ENCODE measurements at places on chromosomes 1 and 21. TPM values are rescaled to one million over a fixed set of nuclear protein-coding genes. Genes with fewer than 3 reads are reported as not detected.

Gene FCRL1
- not detected for total RNA-seq

Gene ERO1B
- 7.9 TPM for total RNA-seq

Gene OR2T29
- not detected for total RNA-seq

Gene VASH2
- total RNA-seq: 4.4 TPM

Gene SH2D2A
- 0.51 TPM for total RNA-seq

Gene CACNA1S
- total RNA-seq: not detected

Gene IBA57
- 5.1 TPM for total RNA-seq

Gene LCA5L
- 6.0 TPM for total RNA-seq

Gene TMCC2
- 4.8 TPM for total RNA-seq

Gene SLC41A1
- total RNA-seq: 25.1 TPM

Gene TRAF5
- total RNA-seq: 6.5 TPM

Gene FMO1
- not detected for total RNA-seq

Gene OR2L3
- total RNA-seq: not detected

Gene GPX7
- 12.7 TPM for total RNA-seq

Gene C1orf141
- not detected for total RNA-seq

- DNase-seq: no peak
Observed at GRCh38 chr1:206793620-206794019, 21.3 kb upstream of the IL10 start.

- no peak for DNase-seq
Observed at GRCh38 chr1:233620065-233620464, 6.2 kb downstream of the KCNK1 start.

GRCh38 chr21:45451091-45451740 lies 46.3 kb downstream of the COL18A1 start:
- no peak for DNase-seq

- DNase-seq: no peak
Observed at GRCh38 chr21:43717967-43718871, 710 bp upstream of the PDXK start.

GRCh38 chr1:172622541-172622940 lies 36.4 kb upstream of the FASLG start:
- no peak for DNase-seq

DNA sequence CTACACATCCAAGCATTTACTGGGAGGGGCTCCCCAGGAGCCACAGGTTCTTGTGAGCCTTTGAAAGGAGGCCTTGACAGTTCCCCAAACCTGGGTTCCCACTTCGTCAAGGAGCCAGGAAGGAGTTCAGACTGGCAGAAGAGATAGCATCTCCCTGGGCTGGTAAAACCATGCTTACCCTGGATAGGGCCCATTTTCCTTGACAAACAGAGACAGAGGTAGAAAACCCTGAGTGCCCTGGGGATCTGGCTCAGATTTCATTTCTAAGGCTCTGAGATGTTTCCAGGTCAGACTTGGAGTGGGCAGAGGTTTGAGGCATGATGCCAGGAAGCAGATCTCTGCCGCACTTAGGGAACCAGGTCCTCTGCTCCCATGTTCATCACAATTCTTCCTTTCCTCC lies 2.7 kb downstream of the ETNK2 start:
- DNase-seq: no peak

- DNase-seq: peak; percentile 84
Observed at GRCh38 chr1:224929335-224930237, at the start of gene DNAH14. DNAH14 (plus strand) TSS chr1:224929675; CDS start chr1:224952703, 23,028 bp downstream.

GRCh38 chr1:42962641-42963377 lies 4.1 kb upstream of the SLC2A1 start:
- peak; percentile 76 for DNase-seq

GRCh38 chr1:25765923-25766589 lies 33.9 kb upstream of the SELENON start:
- no peak for DNase-seq

GRCh38 chr1:246518456-246519205 lies 11.6 kb upstream of the SMYD3 start:
- no peak for DNase-seq

DNA sequence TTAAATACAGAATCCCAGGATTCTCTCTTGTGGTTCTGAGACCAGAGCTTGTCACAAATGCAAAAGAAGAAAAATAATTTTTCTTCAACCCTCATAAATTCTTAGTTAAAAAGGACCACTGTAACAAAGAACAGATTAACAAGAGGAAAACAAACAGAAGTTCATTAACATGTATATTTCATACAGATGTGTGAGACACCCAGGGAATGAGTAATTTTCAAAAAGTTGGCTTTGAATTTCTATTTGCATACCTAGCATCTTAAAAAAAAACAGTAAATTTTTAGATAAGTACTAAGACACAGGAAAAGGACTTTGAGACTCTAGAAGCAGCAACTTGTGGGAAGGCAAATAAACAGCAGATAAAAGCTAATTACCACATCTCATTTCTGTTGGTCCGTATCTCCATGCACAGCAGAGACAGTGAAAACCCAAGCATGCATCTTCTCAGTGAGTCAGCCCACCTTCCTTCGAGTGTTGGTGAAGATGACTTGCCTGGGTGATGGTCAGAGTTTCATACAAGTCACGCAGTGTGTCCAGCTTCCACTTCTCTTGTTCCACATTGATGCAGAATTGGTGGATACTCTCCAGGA lies 399.9 kb upstream of the ADAMTS5 start:
- no peak for DNase-seq

DNA sequence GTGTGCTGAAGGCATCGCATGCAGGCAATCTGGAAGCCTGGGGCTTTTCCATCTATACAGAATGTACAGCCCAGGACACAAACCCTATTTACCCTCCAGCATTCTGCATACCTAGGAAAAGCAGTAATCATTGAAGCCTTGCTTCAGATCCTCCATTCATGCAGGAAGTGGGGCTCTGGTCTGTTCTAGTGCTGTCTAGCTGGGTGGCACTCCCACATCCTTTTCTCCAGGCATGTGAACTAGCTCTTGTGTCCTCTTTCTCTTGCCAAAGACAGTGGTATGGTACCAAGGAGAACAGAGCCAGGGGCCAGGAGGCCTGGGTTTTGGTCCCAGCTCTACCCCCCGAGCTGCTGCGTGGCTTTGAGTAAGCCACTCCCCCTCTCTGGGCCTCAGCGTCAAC lies 21.7 kb downstream of the LRP8 start:
- DNase-seq: no peak

DNA sequence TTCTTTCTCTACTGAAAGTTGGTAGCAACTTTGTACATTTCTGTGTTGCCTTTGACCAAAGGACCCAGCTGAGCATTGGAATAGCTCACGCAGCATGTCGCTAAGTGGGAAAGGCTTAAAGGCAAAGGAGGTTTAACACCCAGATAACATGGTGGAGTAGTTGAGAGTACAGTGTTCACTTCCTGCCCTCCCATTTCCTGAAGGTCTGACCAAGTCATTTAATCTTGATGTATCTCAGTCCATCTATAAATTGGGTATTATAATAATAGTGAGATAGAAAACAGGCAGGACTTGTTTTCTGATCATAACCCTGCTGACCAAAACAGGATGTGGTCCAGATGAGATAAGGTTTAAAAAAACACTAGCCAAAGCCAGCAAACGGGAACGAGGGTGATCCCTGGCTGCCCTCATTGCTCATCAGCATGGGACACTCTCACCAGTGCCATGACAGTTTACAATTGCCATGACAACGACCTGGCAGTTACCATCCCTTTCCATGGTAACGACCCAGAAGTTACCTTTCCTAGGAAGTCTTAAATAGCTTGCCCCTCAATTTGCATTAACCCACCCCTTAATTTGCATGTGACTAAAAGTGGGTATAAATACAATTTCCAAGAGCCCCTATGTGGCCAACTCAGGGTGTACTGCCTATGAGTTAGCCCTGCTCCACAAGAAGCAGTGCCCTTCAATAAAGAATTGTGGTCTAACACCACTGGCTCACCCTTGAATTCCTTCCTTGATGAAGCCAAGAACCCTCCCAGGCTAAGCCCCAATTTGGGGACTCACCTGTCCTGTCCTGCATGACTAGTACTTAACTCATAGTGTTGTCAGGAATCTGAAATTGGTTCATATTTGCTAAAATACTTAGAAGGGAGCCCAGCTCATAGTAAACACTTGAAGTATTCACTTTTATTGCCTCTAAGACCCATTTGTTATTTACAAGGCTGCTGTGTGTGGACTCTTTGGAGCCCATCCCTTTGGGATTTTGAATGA lies 28.4 kb upstream of the FHAD1 start:
- DNase-seq: peak; percentile 67

DNA sequence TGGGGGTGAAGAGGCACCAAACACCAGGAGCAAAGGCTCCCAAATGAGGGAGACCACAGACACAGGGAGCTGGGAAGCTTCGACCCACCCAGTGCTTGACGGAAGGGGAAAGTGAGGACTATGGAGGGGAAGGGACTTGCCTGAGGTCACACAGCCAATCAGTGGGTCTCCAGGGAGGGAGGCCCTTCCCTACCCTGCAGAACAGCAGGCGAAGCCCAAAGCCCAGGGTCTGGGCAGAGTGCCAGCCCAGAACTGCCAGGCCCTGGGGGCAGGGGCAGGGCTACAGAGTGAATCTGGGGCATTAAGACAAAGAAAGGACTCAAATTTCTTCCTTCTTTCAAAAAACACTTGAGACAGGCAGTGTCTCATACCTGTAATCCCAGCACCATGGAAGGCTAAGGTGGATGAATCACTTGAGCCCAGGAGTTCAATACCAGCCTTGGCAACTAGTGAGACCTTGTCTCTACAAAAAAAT lies 45.5 kb upstream of the ECE1 start:
- DNase-seq: peak; percentile 82

GRCh38 chr1:222751255-222751654 lies 14.3 kb downstream of the FAM177B start:
- DNase-seq: no peak

DNA sequence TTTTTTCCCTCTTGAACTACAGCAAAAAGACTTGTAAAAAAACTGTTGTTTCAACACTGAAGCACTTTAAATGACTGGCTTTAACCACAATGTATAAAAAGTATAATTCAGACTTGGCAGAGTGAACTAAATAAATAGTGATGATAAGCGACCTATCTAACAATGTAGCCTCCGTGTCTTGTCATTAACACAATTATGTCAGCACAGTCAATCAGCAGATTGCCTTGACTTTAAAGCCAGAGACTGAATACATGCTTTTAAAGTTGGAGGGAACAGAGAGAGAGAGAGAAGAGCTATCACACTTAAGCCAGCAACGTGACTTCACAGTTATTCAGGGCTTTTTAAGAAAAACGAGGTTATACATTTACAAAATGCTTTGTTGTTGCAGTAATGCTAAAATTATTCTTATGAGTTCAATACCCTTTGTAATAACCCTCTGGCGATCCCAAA lies 378.1 kb downstream of the LMO4 start:
- no peak for DNase-seq

- no peak for DNase-seq
Observed at GRCh38 chr1:226370144-226370923, 37.6 kb downstream of the PARP1 start.

DNA sequence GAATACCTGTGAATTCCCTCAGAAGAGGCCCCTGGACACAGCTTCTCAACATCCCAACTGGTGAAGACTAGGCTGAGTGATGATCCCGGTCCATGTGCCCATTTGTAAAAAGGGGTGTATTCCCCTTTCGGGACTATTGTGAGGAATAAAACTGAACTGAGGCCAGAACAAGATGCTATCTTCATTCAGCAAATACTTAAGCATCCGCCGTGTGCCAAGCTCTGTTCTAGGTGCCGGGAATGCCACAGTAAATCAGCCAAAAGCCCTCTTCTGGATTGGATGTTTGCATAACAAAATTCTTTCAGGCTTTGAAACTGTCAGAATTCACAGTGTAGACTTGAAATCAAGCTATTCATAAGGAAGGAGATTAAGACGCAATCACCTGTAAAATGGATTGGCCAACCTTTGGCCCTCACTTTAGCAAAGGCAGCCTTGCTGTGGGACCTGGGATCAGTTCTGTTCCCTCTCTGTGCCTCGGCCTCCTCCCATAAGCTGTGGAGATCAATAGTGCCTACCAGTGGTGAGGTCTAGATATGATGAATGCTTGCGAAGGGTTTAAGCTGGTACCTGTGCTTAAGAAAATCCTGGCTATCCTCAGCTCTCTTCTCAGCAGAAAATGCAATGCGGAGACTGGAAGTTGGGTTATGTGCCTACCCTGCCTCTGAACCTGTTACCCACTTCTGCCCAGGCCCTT lies 1.8 kb downstream of the ALPL start:
- DNase-seq: no peak

DNA sequence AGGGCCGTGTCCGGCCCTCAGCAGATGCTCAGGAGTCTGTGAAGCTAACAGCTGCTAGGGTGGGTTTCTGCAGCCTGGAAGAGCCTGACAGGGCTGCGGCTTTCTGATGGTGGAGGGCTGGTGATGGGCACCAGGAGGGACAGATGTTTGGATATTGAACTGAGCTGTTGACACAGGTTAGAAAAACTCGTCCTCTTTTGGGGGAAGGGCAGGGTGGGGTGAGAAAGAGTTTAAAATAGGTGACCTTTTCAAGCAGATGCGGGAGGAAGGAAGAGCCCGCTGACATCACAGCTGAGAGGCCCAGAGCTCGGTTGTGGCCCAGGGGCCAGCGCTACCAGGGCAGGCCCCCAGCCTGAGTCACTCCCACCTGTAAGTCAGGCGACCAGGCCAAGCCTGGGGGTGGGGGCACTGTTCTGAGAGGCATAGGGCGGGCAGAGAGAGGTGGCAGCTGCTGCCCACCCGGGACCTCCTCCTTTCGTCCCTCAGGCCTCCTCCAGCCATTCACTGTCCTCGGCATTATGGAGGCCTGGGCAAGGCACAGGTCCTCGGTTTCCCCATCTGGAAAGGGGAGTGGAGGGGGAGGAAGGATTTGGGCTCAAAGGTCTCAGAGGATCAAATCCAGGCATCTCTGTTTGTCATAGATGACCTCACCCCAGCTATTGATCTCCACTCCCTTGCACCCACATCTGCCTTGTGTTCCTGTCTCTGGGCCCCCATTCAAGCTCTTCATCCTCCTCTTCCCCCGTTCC lies 32.3 kb upstream of the ID3 start:
- no peak for DNase-seq

- DNase-seq: peak; percentile 77
Observed at GRCh38 chr21:42102076-42102475, 31.0 kb downstream of the UMODL1 start.

- no peak for DNase-seq
Observed at GRCh38 chr1:173243300-173243699, 36.2 kb upstream of the TNFSF4 start.

GRCh38 chr1:205337481-205337880 lies 15.9 kb upstream of the NUAK2 start:
- no peak for DNase-seq

Measured in Daoy (cell line).